Naive thymus-derived CD8-positive, alpha-beta T cell (primary cell): ENCODE measurements at places on chromosomes 7 and 10.

DNA sequence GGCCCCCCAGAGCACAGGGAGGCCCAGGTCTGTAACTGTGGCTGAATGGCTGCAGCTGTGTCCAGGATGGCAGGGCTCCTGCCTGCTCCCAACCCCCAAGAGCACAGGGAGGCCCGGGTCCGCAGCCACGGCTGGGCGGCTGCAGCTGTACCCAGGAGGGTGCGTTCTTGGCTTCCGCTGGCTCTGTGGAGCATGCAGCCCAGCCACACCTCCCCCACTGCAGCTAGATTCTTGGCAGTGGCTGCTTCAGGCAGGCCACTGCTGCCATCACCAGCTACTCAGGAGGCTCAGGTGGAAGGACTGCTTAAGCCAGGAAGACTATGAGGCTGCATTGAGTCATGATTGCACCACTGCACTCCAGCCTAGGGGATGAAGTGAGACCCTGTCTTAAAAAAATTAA, 27.9 kb downstream of the C7orf25 start:
- DNase-seq: no peak

- DNase-seq: no peak
Measured at GRCh38 chr7:30931161-30931928, 19.7 kb downstream of the AQP1 start.

DNA sequence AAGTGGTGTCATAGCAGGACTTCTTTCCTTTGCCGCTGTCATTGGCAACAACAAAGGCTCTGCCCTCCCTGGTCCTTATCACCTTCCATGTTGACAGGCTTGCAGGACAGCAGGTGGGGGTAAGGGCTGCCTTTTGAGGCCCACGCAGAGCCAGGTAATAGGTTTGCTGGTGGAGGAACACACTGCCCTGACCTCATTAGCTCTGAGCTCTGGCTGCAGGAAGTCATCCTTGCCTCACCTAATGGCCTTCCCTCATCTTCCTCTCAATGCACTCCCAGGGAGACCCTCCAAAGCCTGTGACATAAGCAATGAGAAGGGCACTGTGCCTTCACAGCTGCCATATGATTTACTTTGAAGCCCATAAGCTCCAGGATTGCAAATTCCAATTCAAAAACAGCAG, 1205.2 kb upstream of the AUTS2 start:
- no peak for DNase-seq

DNA sequence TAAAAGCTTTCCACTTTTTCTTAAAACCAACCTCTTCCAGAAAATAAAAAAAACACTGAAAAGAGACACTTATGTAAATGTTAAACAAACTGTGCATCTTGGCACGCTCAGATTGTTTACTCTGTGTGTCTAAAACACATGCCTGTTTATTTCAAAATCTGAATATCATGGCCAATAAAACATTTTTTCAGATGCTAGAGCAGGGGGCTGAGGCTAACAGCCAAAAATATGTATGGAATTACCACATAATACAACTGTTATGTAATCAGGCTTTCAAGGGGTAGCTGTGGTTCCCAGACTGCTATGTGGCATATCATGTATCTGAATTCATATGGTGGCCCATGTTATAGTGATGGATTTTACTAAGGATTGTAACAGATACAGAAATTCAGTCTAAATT, 130.4 kb downstream of the HIBADH start:
- no peak for DNase-seq

GRCh38 chr10:117164592-117165537, 26.8 kb upstream of the VAX1 start:
- no peak for DNase-seq
